Thymus (tissue), 14 donors: ENCODE measurements at places on chromosomes 1 and 21. TPM values are rescaled to one million over a fixed set of nuclear protein-coding genes. Genes with fewer than 3 reads are reported as not detected.

Gene DNAJC6
- 1.2 TPM for total RNA-seq

DNA sequence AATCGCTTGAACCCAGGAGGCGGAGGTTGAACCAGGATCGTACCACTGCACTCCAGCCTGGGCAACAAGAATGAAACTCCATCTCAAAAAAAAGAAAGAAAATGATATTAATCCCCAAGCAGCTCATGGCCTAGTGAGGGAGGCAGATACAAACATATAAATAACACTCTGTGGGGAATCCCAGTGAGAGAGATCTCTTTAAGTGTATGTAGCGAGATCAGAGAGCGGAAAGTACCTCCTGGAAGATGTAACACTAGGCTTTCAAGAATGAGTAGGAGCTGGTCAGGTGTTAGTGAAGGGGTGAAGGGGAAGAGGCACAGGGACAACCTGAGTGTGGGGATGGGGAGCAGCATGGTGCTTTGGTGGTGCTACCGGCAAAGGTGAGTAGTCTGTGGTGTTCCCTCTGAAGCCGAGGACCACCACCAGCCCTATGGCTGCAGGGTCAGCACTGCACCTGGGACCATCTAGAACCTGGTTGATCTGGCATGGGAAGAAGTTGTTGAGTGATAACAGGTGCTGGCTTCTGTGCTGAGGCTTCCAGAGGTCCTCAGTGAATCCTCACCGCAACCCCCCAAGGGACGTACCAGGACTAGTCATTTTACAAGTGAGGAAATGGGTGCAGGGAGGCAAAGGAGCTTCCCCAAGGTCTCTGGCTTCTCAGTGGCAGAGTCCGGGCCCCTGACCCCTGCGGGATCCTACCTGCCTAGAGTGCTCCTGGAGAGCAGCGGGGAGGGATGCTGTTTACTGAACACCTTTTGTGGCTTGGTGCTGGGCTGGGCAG is 367.6 kb upstream of the VAMP3 start:
- no peak for DNase-seq

GRCh38 chr1:7629465-7630195 is 141.5 kb upstream of the VAMP3 start:
- no peak for DNase-seq

DNA sequence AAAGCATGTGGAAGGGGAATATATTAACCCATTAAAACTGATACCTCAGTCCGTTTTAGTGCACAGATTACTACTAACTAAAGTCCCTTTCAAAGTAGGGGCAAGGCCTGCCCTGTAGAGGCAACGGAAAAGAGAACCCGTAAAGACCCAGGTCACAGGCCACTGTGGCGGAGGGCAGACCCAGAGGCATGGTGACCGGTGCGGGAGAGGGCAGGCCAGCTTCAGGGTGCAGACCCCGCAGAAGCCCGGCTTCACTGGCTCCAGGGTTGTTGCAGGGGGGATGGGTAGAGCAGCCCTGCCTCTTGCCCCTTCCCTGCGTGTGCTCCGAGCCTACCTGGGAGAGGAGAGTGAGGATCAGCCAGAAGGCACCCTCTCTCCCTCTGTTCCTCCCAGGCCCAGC is 17.7 kb downstream of the CNTN2 start:
- no peak for DNase-seq

DNA sequence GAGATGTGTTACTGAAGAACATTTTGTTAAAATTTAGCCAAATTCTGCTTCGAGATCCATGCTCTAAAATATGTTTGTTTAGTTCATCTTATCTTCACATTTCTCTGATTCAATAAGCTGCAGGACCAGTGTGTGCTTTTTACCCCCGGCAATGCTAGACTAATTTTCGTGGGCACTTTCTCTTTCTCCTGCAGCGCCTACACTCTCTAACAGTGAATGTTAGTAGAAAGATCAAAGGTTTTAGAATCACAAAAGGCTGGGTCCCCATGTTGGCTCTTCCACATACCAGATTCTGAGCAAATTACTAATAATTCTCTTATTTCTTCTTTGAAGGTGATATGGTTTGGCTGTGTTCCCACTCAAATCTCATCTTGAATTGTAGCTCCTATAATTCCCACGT is 8.5 kb downstream of the CHML start:
- no peak for DNase-seq

GRCh38 chr1:10070206-10070605 is 37.4 kb downstream of the UBE4B start:
- no peak for DNase-seq

DNA sequence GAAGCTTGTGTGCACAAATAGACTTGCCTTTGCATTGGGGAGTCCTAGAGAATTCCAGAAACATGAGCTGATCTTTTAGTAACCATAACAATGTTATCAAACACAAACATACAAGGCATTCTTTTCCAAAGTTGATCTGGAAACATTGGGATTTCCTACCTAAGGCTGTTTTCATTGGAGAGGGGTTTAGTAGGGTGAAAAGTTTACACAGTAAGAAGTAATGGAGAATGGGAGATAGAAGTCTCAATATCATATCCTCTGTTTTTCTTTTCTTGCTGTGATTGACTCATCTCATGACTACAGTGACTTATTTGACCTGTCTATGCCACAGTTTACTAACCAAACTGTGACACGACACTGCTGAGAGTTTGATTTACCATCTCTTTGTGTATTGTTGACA is 65.6 kb upstream of the PLA2G4A start:
- DNase-seq, result no peak

Gene MAB21L3
- total RNA-seq, result 0.14 TPM

- DNase-seq, result no peak
These were observed 400.7 kb downstream of the NEGR1 start for GRCh38 chr1:71881611-71882010.

GRCh38 chr1:61506944-61507500 is 217.9 kb downstream of the TM2D1 start:
- DNase-seq, result no peak

GRCh38 chr1:3680488-3681230 is 28.3 kb downstream of the TP73 start:
- DNase-seq, result no peak

- DNase-seq, result no peak
These were observed 23.2 kb downstream of the LEPR start for GRCh38 chr1:65443647-65444046.

Gene SIK1
- 1.1 TPM for total RNA-seq

- DNase-seq, result no peak
These were observed 10.3 kb upstream of the FAM89A start for GRCh38 chr1:231050395-231050794.

Gene HES2
- total RNA-seq, result 0.24 TPM

DNA sequence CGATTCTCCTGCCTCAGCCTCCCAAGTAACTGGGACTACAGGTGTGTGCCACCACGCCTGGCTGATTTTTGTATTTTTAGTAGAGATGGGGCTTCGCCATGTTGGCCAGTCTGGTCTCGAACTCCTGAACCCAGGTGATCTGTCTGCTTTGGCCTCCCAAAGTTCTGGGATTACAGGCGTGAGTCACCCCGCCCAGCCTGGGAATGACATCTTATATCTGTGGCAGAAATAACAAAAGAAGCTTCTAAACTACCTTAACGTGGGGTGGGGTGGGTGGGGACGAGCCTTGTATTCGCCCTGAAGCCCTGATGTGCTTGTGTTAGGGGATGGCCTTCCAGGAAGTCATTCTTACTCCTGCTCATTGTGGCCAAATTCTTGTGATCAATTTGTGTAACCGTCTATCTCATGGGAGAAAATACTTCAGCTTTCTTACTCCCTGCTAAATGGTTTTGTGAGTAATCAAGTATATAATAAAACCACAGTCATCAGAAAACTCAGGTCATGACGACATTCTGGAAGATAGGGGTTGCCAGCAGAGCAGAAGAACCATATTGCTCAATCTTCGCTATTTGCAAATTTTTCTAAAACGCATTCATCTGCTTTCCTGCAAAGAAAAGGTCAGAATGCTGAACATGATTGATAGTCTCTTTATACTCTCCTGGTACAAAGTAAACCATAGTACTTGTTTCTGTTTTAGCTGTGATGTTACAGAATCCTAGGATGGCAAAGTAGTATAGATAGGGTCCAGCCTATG is 63.2 kb downstream of the DIRAS3 start:
- no peak for DNase-seq

GRCh38 chr1:157944663-157945280 is 48.7 kb upstream of the KIRREL1 start:
- no peak for DNase-seq

Gene RHBDL2
- 0.99 TPM for total RNA-seq

GRCh38 chr1:86184426-86184825 is 27.9 kb upstream of the COL24A1 start:
- DNase-seq, result no peak

DNA sequence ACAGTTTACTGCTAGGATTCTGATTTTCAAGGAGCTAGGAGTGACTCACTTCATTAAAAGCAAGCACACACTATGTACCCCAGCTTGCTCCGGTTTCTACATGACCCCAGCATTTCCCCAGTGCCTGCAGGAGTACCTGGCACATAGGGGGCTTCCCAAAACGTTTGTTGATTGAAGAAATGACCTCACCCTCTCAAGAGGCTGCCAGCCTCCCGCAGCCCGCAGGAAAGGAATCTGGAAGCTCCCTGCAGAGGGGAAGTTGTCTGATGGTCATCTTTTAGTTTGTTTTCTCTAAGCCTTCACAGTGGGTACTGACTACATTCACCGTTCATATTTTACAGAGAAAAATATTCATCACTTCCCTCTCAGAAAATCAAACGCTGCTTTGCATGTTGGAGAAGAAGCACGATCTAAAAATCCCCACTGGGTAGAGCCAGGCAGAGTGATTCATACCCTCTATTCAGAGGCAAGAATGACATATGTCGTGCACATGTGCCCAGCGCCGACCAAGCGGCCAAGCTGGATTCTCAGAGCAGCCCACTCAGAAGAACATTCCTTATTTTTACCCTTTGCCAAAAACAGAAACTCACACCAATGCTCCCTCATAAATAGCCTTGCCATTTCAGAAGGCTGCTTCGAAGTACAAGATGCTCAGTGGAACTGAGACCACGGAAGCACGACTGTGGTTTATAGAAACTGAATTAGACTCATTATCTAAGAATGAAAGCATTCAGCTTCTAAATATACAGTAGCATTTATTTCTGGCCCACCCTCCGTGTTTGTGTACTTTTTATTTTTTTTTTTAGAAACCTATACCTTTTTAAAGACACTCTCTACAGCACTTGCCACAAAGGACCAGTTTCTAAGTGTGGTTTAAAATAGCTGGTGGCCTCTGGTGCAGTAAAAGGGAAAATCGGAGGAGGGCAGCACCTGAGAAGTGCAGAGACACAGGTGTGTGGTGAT is 143.2 kb downstream of the MIS18A start:
- DNase-seq, result no peak
